ENCODE measurements at places on chromosomes 3 and 15. TPM values are rescaled to one million over a fixed set of nuclear protein-coding genes. Genes with fewer than 3 reads are reported as not detected.

DNA sequence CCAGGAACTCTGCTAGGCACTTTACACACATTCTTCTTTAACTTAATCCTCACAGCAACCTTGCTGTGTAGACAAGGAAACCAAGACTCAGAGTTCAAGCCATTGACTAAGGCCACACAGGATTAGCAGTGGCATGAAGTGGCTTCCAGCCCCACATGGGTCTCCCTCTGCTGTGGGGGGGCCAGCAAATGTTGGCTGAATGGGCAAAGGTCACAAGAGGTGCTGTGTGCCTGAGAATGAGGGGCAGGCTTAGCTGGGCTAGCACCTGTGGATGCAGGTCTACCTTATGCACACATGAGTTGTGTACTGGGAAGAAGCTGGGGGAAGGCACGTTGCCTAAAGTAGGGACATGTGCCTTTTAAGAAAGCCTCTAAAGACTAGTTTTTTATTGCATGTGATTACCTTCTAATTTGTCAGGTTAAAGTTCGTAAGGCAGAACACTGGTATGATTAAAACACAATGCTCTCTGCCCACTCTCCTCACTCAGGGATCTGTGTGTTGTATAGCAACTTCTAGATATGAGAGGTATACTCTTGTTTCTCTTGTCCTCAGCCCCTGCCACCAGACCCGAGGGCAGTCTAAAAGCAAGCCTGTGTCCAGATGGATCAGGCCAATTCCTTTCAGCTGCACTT is 10.9 kb downstream of the BAHD1 start:
- no peak overlapping the region for H3K27ac ChIP-seq
- no peaks in the 10 kb centered on the region for H3K27me3 ChIP-seq
- no peak overlapping the region for H3K4me3 ChIP-seq
- peaks cover 70% of the 10 kb centered on the region for H3K4me1 ChIP-seq
- no peaks in the 10 kb centered on the region for H3K36me3 ChIP-seq

DNA sequence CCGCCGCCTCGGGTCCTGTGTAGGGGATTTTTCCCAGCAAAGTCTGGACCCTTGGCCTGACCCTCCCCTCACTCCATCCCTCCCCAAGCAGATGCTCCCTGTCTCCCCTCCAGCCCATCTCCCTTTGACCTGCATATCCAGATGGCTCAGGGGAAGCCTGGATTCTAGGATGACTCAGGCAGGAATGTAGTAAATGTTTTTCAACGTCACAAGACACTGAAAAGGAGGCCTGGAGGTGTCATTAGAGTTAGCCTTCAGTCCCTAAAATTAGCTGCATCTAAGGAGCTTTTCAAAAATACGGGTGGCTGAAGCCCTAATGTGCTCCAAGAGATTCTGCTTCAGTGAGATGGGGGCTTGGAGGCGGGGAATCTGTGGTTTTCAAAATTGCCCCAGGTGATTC is 7.2 kb downstream of the ACAN start:
- no peaks in the 10 kb centered on the region for H3K36me3 ChIP-seq
- H3K27me3 ChIP-seq: peaks cover 38% of the 10 kb centered on the region
- no peaks in the 10 kb centered on the region for H3K4me1 ChIP-seq
- no peak overlapping the region for H3K4me3 ChIP-seq

ASB14 gene
- 7.8 TPM for total RNA-seq

DNA sequence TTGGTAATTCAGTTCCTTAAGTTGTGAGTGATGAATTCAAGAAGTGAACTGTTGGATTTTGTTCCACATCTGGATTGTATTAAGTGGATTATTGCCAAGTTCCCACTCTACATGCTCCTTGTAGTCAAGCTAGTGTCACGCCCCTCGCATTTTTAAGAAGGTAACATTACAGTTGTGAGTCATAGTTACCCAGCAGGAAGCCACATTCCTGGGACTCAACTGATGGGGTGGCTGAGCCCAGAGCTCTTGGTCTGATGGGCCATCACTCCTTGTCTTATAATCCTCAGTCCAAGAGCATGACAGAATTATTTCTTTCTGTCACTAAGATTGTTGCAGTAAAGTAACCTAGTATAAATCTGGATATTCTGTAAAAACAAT is 102.7 kb downstream of the PTPRG start:
- H3K4me1 ChIP-seq: peaks cover 8% of the 10 kb centered on the region
- H3K27me3 ChIP-seq: no peaks in the 10 kb centered on the region
- H3K4me3 ChIP-seq: no peak overlapping the region
- H3K36me3 ChIP-seq: no peaks in the 10 kb centered on the region

DNA sequence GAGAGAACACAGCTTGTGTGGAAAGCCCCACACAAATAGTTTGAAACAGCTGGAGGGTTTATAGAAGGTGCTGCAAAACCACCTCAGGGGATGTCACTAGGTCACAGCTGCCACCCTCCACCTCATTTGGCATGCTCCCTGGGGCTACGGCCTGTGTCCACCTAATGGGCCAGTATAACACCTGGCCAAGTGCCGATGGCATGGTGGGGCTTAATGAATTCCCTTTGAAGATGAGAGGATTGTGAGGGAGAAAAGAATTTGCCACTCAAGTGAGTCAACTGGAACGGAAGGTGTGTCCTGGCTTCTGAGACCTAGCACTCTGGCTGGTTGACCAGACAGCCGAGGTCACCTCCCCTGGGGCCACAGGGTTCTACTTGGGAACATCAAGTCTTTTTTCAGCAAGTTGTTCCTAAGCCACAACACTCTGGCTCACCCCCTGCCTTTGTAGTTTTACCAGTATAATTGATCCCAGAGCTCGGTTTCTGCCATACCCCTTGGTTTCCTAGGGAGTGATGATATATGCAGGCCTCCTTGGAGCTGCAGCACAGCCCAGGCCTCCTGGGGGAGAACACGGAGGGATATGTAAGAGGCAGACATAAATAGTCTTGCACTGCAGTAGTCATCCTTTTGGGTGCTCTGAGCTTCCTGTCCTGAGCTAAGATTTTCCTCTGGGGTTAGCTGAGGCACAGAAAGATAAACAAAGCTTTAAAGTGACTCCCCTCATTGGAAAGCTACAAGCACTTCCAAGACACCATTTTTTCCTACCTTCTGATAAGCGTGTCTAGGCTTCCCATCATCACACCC is 178.2 kb upstream of the LPP start:
- no peak overlapping the region for H3K4me3 ChIP-seq
- no peaks in the 10 kb centered on the region for H3K4me1 ChIP-seq
- peak; percentile 38 for DNase-seq

WNT5A gene
- total RNA-seq: 5.0 TPM

GRCh38 chr3:43194490-43195114 is 88.7 kb upstream of the POMGNT2 start:
- H3K4me3 ChIP-seq: no peak overlapping the region
- H3K36me3 ChIP-seq: no peaks in the 10 kb centered on the region
- peaks cover 11% of the 10 kb centered on the region for H3K4me1 ChIP-seq
- peak overlapping the region; percentile 34 for H3K27ac ChIP-seq
- H3K27me3 ChIP-seq: no peaks in the 10 kb centered on the region

KCNAB1 gene
- total RNA-seq: 2.3 TPM

- no peak overlapping the region for H3K4me3 ChIP-seq
- no peak for DNase-seq
- peaks cover 11% of the 10 kb centered on the region for H3K4me1 ChIP-seq
- no peaks in the 10 kb centered on the region for H3K27me3 ChIP-seq
- no peak overlapping the region for H3K27ac ChIP-seq
These were observed 147.0 kb upstream of the KCNMB2 start for GRCh38 chr3:178389258-178389657.

SCN11A gene
- 0.04 TPM for total RNA-seq

PAQR5 gene
- total RNA-seq: 0.97 TPM

DNA sequence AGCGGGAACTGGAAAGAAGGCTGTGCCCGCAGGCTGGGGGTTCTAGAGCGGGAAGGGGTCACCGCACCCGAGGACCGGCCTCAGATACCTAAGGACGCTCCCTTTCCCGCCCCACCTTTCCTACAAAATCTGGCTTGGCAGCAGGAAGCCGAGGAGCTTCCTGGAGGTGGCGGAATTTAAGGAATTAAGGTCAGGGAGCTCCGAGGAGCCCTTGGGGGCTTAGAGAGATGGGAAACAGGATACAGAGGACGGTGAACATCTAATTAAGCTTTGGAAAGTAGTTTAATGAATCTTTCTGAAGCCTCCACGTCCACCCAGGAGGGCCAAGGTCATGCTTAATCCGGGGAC is 507 bp upstream of the AP3B2 start:
- DNase-seq: no peak
- H3K36me3 ChIP-seq: no peaks in the 10 kb centered on the region
- peaks cover 5% of the 10 kb centered on the region for H3K4me1 ChIP-seq
- no peak overlapping the region for H3K27ac ChIP-seq
- peak overlapping the region; percentile 63 for H3K4me3 ChIP-seq
- H3K27me3 ChIP-seq: peaks cover 27% of the 10 kb centered on the region

DNA sequence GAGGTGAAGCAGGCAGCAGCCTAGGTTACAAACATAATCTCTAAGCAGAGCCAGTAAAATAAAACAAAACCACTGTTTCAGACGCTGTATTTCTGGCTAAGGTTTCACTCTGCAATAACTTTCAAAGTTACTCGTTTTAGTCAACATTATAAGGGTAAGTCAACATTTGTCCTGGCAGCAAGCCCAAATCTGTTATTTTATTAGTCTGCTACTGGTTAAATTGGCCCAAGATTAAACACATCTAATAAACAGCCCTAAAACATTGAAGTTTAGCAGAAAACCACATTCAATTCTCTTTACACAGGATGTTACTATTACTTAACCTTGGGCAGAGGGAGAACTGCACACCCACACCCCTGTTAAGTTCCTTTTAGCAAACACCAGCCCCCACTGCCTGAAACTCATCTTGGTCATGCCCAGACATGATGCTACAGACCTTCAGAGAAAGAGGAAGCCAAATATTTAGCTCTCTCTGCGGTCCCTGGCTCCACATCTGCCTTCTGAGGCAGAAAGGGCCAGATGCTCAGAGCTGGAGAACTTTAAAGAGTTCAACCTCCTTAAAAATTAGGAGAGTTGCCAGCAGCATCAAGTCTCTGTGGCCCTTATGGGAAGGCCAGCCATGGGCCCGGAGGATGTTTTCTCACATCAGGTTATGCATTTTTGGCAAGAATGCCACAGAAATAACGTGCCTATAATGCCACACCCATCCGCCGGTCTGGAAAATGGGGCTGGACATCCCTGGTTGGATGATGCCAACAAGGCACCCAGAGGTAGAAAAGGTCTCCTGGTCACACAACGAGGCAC is 17.9 kb downstream of the ARHGEF3 start:
- peaks cover 12% of the 10 kb centered on the region for H3K4me1 ChIP-seq
- H3K27me3 ChIP-seq: no peaks in the 10 kb centered on the region

THSD4 gene
- total RNA-seq: 187 TPM

DNA sequence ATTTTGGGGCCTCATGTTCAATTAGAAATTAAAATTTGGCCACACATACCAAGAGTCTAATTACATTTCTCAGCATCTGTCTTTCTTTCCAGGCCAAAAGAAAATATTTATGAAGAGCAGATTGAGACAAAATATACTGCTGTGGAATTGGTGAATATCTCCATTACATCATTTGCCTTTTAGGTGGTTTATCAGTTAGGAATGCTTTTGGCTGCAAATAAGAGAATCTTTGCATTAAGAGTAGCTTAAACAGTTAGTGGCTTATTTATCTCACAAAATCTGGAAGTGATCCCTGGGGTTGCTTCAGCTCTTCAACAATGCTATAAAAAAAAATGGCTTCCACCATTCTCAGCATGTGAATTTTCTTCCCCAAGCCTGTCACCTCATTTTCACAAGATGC is 308.7 kb downstream of the MAGI1 start:
- DNase-seq: no peak
- no peak overlapping the region for H3K27ac ChIP-seq
- H3K4me3 ChIP-seq: no peak overlapping the region
- no peaks in the 10 kb centered on the region for H3K36me3 ChIP-seq
- H3K4me1 ChIP-seq: peaks cover 39% of the 10 kb centered on the region
- H3K27me3 ChIP-seq: no peaks in the 10 kb centered on the region

GRCh38 chr15:59096429-59096828 is 8.5 kb upstream of the CCNB2 start:
- H3K4me1 ChIP-seq: no peaks in the 10 kb centered on the region
- DNase-seq: no peak
- no peak overlapping the region for H3K27ac ChIP-seq
- H3K36me3 ChIP-seq: peaks cover 45% of the 10 kb centered on the region
- H3K27me3 ChIP-seq: no peaks in the 10 kb centered on the region

DNA sequence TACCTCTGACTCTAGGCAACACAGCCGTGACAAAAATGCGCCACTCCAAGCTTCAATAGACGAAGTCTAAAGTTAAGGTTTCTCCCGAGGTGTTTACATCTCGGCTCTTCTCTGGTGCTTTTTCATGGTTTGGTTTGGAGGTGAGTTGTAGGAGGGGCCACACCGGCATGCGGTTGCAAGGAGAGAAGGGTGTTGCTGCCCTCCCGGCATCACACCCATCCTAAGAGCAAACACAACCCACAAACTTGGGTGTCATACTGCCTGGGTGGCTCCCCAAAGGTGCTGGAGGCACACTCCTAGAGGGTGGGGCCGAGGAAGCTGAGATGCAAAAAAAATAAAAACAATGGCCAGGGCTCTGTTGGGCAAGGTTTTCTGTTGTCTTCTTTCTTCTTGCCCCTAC is 225.2 kb upstream of the ICE2 start:
- H3K4me3 ChIP-seq: no peak overlapping the region
- no peak overlapping the region for H3K27ac ChIP-seq
- no peaks in the 10 kb centered on the region for H3K4me1 ChIP-seq
- DNase-seq: no peak
- H3K36me3 ChIP-seq: no peaks in the 10 kb centered on the region

GRCh38 chr3:69422751-69423150 is 36.9 kb upstream of the FRMD4B start:
- no peak overlapping the region for H3K4me3 ChIP-seq
- H3K36me3 ChIP-seq: no peaks in the 10 kb centered on the region
- DNase-seq: no peak
- no peaks in the 10 kb centered on the region for H3K27me3 ChIP-seq
- no peak overlapping the region for H3K27ac ChIP-seq
- peaks cover 13% of the 10 kb centered on the region for H3K4me1 ChIP-seq

- no peak overlapping the region for H3K27ac ChIP-seq
- H3K36me3 ChIP-seq: no peaks in the 10 kb centered on the region
- no peak overlapping the region for H3K4me3 ChIP-seq
- H3K27me3 ChIP-seq: no peaks in the 10 kb centered on the region
- no peak for DNase-seq
These were observed 278.9 kb downstream of the KLF13 start for GRCh38 chr15:31605467-31605931.

ZPLD1 gene
- not detected for total RNA-seq

DNA sequence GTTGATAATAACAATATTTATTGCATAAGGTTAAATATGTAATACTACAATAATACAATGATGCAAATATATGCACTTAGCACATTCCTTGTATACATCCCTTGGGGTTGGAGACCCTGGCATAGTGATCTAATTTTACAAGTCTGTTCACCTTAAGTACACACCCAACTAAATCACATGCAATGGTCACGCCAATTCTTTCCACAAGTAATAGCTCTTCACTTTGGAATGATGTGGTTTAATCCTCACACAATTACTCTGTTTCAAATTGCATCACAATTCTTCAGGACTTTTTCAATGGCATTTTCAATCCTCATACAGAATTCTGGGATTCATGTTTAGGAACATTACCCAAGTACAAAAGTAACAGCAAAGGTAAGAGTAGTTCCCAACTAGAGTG is 27.3 kb upstream of the SPRED1 start:
- no peak overlapping the region for H3K4me3 ChIP-seq
- no peaks in the 10 kb centered on the region for H3K36me3 ChIP-seq
- DNase-seq: no peak
- H3K27me3 ChIP-seq: no peaks in the 10 kb centered on the region

SLC6A11 gene
- not detected for total RNA-seq

GRCh38 chr3:66858656-66859381 is 139.3 kb upstream of the KBTBD8 start:
- no peak overlapping the region for H3K27ac ChIP-seq
- DNase-seq: no peak
- no peak overlapping the region for H3K4me3 ChIP-seq
- no peaks in the 10 kb centered on the region for H3K27me3 ChIP-seq

ABHD10 gene
- total RNA-seq: 42.7 TPM

SLC28A1 gene
- 1.3 TPM for total RNA-seq
